ENCODE measurements at places on chromosomes 4 and X.

DNA sequence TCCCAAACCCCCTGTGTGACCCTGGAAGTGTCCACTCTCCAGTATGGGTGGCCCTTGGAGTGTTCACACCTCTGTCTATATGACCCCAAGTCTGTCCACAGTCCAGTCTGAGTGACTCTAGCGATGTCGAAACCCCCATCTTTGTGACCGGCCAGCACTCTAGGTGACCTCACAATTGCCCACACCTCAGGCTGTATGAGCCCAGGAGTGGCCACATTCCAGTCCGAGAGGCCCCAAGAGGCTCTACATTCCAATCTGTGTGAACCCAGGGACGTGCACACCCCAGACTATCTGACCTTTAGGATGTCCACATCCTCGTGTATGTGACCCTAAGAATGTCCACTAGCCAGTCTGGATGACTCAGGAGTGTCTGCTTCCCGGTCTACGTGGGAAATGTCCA, 7.3 kb upstream of the GLOD5 start:
- no peak for DNase-seq

DNA sequence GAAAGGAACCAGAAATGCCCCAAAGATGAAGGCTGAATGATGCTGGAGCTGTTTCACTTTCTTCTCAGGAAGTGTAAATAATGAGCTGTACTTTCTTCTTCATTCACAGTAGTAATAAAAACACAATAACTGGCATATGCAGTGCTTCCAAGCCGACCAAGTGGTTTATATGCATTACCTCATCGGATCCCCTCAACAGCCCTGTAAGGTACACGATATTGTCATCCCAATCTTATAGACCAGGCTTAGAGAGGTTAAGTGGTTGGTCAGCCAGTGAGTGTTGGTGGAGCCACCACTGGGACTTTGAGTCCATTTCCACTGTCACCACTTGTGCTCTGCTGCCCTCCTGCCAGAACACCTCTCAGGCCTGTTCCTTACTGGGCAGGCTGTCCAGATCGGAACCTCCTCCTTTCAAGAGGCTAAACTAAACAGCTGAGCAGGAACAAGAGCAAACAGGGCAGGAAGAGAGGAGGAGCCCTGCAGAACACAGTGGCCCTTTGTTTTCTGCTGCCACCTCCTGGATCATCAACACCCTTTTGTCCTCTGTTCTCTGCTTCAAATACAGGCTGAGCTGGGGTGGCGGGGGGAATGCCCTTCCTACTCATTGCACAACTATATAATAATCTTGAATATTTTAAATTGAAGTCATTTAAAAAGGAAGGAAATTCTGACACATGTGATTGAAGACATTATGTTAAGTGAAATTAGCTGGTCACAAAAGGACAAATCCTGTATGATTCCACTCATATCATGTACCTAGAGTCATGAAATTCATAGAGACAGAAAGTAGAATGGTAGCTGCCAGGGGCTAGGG, 112.5 kb upstream of the ATP6AP2 start:
- DNase-seq = no peak

GRCh38 chr4:113958766-113959538, 20.5 kb downstream of the ARSJ start:
- no peak for DNase-seq

- DNase-seq = no peak
These were observed 1328.7 kb downstream of the ADGRL3 start for GRCh38 chr4:62528874-62529273.

DNA sequence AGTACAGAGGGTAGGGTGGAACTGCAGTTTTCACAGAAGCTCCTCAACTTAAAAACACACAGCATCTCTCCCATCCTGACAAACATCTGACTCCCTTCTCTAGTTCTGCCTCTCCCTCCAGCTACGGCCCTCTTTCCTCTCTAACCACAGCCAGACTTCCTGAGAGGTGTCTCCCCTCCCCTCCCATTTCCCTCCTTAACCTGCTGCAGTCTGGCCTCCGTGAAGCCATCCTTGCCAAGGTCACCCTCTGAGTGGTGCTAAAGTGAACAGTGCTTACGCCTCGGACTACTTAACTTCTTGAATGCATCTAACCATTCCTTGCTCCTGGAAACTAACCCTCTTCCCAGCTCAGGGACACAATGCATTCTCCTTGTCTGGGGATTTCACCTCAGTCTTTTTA, 53.3 kb downstream of the RTL5 start:
- no peak for DNase-seq

DNA sequence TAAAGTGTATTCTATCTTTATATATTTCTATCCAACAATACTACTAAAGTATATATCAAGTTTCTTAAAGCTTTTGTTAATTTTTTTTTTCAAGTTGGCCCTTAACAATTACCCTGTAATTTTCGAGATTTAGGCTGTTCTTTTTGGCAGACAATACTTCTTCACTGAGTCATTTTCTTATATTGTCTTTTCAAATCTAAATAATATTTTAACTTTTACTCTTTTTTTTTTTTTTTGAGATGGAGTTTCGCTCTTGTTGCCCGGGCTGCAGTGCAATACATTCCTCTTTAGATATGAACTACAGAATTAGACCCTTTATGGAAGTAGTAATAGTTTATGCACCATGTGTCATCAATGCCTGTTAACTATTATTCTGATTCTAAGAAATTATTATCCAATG, 120.7 kb downstream of the GLRA3 start:
- no peak for DNase-seq

DNA sequence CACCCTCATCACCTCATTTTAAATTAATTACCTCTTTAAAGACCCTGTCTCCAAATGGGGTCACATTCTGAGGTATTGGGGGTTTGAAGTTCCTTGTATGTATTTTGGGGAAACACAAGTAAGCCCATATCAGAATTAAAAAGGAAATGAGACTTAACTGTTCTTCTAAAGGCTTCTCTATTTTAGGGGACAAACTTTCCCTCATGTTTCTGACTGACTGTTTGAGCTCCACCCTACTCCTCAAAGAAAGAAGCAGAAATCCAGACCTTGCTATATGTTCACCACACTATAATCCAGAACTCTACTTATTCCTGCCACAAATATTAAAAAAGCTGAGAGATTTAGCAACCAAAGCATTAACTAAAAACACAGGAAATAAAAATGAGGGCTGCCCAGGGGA, 258.8 kb downstream of the ARHGAP24 start:
- DNase-seq = no peak

DNA sequence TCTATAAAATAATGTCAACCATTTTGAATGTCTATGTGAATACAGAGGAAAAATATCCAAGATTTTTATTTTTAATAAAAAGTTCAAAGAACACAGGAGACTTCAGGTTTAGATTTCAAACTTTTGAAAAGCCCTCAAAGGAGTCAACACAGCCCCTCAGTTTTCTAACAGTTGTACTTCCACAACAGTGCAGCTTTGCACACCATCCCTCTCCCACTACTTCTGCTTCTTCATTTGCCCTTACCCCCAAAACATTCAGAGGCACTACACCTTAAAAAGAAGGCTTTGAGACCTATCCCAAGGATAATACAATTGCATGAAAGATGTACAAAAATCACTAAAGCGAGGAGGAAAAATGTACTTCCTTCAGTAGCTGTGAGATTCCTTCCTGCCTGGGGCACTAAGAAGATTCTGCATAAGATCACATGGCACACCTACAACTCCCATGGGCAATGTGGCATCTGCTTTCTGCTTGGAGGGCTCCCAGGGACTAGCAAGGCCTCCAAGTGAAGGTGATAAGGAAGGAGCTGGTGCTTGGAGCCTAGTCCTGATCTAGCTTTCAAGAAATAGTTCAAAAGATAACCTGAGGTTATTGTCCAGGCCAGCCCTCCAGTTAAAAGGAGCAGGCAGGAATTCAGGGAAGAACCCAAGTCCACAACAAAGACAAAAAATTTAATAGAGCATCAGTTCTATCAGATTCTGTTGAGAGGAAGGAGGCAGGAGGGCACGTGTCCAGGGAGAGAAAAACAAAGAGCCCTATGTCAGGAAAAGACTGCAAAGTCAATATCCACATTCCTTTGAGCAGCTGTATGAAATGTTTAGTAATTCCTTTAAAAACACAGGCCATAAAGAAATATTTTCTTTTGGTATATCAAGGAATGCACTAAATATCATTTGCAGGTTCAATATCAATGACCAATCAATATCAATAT, 19.1 kb downstream of the ARAP2 start:
- DNase-seq = no peak

GRCh38 chrX:54423161-54423888, 16.9 kb upstream of the TSR2 start:
- DNase-seq = no peak

- DNase-seq = no peak
These were observed 51.2 kb upstream of the RBMXL3 start for GRCh38 chrX:115138040-115138439.

DNA sequence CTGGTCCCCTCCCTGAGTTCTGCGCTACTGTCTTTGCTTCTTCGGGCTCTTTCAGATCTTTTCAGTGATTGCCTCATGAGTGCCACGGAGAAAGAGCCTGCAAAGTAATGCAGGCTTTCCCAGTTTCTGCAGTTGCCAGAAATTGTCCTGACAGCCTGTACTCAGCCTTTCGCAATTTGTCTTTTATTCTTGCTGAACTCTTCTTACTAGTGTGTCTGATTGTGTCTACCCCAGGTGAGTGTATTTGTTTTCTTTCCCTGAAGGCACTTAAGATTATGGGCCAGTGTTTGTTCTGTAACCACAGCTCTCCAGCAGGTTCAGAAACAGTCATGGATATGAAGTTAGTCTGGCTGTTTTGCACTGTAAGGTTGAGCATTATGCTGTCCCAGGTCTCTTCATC, 47.1 kb downstream of the FAM193A start:
- no peak for DNase-seq

DNA sequence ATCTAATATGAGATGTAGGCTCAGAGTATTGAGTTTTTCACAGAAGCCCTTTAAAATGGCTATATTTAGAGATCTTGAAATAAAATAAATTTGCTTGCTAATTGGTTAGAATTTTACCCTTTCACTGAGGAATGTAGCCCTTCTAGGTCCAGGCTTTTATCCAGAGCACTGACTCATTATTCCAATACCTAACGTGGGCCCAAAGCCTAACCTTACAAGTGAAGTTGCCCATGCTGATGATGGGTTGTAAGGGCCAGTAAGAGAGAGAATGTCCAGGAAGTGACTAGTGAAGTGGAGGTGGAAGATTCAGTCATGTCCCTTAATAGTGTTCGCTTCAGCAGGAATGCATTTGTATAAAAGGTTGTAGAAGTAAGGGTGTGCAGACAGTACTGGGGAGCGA, 155.9 kb downstream of the STIM2 start:
- DNase-seq = no peak

DNA sequence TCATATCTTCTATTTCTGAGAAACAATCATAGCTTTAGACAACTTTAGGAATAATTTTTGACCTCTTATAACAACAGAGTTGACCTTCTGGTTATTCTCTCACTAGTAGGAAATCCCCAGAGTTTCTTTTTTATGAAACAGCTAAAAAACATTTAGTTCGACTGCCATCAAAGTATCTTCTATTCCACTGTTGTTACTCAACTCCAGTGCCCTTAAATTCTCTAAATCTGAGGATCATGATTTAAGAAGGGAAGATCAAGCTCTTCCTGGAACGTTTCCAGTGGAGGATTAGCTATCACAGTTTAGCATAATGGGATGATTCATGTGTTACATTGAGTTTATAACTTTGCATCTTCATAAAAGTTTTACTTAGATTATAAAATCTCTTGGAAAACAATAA, 134.9 kb upstream of the VEGFC start:
- DNase-seq = no peak

- DNase-seq = no peak
These were observed 217.2 kb upstream of the HCCS start for GRCh38 chrX:10893976-10894375.

DNA sequence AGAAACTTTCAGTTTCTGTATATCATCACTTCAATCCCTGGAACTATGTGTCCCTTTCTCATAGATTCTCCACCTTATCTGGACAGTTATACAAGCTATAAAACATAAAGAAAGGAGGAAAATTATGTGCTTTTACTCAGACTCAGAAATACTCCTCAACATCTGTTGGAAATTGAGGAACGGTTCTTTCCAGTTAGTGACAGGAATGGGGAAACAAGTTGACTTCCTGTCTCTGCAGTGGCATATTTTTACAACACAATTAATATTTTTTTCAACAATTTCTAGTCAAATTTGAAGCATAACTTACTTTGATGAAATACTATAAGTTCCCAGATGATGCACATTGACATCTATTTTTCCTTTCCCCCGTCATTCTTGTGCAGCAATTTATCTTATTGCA, 27.9 kb downstream of the ABHD18 start:
- no peak for DNase-seq

DNA sequence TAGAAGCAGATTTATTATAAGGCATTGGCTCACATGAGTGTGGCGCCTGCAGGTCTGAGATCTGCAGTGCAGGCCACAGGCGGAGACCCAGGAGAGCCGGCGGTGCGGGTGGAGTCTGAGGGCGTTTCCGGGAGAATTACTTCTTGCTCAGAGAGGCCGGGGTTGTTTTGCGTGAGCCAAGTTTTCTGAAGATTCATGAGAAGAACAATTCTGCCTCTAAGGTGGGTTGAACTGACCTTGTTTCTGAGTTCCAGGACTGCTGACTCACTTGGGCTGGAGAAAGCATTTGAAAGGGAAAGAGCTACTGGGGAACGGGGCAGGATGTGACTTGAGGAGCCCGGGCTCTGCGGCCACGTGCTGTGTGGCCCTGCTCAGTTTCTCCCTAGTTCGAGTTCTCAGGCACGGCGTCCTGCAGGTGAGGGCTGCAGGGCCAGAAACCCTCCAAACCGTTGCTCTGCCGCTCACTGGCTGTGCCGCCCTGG, 36.7 kb upstream of the SORCS2 start:
- no peak for DNase-seq

GRCh38 chrX:21735768-21736127, 22.2 kb downstream of the SMPX start:
- no peak for DNase-seq

DNA sequence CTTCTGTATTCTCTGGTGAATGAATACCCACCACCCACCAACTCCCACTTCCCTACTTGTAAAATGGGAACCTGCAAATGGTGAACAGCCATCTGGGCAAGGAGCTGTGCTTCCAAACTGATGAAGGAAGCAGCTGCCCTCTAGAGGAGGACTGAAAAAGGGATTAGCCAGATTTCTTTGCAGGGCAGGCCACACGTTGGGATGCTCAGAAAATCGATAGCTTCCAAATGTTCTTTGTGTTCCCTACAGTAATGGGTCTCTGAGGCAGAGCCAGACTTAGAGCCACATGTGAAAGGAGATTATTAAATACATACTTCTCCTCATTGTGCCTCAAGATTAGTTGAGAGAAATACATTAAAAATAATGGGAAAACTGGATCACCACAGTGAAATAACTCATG, 39.3 kb upstream of the LPAR4 start:
- no peak for DNase-seq

DNA sequence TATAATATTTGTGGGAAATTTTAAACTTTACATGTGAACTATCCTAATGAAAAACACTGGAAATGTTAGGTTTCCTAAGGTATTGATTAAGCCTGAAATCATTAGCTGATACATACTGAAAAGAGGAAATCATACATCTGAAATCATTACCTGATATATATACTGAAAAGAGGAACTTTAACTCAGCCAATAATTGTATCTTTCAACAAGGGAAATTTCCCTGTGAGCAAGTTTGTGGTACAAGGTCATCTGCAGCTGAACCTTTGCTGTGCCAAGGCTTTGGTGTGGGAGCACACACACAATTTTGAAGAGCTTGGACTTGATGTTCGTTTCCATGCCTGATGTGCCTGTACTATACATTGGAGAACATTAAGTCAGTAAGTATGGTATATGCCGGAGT, 131.9 kb upstream of the USP9X start:
- no peak for DNase-seq

Data from activated CD4-positive, alpha-beta T cell treated with anti-CD3 and anti-CD28 coated beads, Interleukin-2, amount 50 U/mL, for 24 hours (primary cell).